ENCODE measurements at places on chromosomes 2 and 18.

- peaks cover 9% of the 10 kb centered on the region for H3K4me1 ChIP-seq
- no peaks in the 10 kb centered on the region for H3K36me3 ChIP-seq
- no peak overlapping the region for H3K4me3 ChIP-seq
These were observed 530.3 kb upstream of the MEX3C start for GRCh38 chr18:51727780-51728179.

GRCh38 chr2:54704688-54705605 is 18.5 kb upstream of the EML6 start:
- H3K27ac ChIP-seq: no peak overlapping the region
- no peak for DNase-seq
- H3K27me3 ChIP-seq: no peaks in the 10 kb centered on the region
- no peaks in the 10 kb centered on the region for H3K4me1 ChIP-seq
- H3K4me3 ChIP-seq: no peak overlapping the region

- H3K4me3 ChIP-seq: no peak overlapping the region
- no peaks in the 10 kb centered on the region for H3K36me3 ChIP-seq
- no peak for DNase-seq
- H3K27ac ChIP-seq: no peak overlapping the region
These were observed 9.6 kb downstream of the PCARE start for GRCh38 chr2:29064746-29065067.

DNA sequence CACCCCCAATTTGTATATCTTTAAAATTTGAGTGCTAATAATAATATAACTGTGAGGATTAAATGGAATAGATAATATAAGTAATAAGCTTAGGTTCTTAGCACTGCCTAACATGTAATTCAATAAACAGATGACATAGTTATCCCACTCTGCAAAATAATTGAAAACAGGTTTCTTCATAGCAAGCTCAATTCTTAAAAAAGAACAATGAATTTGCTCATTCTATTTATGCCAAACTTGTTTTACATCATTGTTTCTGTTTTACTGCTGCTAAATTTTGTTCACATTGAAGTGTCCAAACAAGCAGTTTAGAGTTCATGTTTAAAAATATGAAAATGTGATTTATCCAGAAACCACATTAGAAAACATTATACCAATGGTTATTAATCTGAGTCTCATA is 217.0 kb downstream of the MBD5 start:
- H3K4me3 ChIP-seq: no peak overlapping the region
- peaks cover 39% of the 10 kb centered on the region for H3K36me3 ChIP-seq
- no peak overlapping the region for H3K27ac ChIP-seq
- H3K4me1 ChIP-seq: no peaks in the 10 kb centered on the region
- DNase-seq: no peak
- no peaks in the 10 kb centered on the region for H3K27me3 ChIP-seq

- H3K4me3 ChIP-seq: no peak overlapping the region
- no peaks in the 10 kb centered on the region for H3K36me3 ChIP-seq
- H3K27me3 ChIP-seq: no peaks in the 10 kb centered on the region
- no peak for DNase-seq
- no peak overlapping the region for H3K27ac ChIP-seq
- H3K4me1 ChIP-seq: no peaks in the 10 kb centered on the region
These were observed 289.6 kb downstream of the PTPRM start for GRCh38 chr18:7856733-7857132.

GRCh38 chr2:232411901-232412629 is 5.4 kb downstream of the ALPG start:
- H3K36me3 ChIP-seq: no peaks in the 10 kb centered on the region
- no peak overlapping the region for H3K27ac ChIP-seq
- no peak for DNase-seq
- H3K27me3 ChIP-seq: peaks cover 57% of the 10 kb centered on the region
- no peak overlapping the region for H3K4me3 ChIP-seq
- no peaks in the 10 kb centered on the region for H3K4me1 ChIP-seq

- H3K36me3 ChIP-seq: no peaks in the 10 kb centered on the region
- H3K27ac ChIP-seq: no peak overlapping the region
- no peak for DNase-seq
- peaks cover 23% of the 10 kb centered on the region for H3K4me1 ChIP-seq
- no peak overlapping the region for H3K4me3 ChIP-seq
These were observed 73.1 kb downstream of the MAPK4 start for GRCh38 chr18:50632895-50633515.

- no peaks in the 10 kb centered on the region for H3K36me3 ChIP-seq
- no peaks in the 10 kb centered on the region for H3K4me1 ChIP-seq
- H3K27ac ChIP-seq: peak overlapping the region; percentile 61
- no peak for DNase-seq
- no peaks in the 10 kb centered on the region for H3K27me3 ChIP-seq
These were observed 5.4 kb downstream of the AGXT start for GRCh38 chr2:240873805-240874714.

GRCh38 chr18:49970319-49970718 is 157.0 kb upstream of the ACAA2 start:
- H3K36me3 ChIP-seq: peaks cover 11% of the 10 kb centered on the region
- peaks cover 27% of the 10 kb centered on the region for H3K4me1 ChIP-seq
- no peak for DNase-seq
- H3K4me3 ChIP-seq: no peak overlapping the region
- H3K27me3 ChIP-seq: no peaks in the 10 kb centered on the region
- H3K27ac ChIP-seq: no peak overlapping the region

DNA sequence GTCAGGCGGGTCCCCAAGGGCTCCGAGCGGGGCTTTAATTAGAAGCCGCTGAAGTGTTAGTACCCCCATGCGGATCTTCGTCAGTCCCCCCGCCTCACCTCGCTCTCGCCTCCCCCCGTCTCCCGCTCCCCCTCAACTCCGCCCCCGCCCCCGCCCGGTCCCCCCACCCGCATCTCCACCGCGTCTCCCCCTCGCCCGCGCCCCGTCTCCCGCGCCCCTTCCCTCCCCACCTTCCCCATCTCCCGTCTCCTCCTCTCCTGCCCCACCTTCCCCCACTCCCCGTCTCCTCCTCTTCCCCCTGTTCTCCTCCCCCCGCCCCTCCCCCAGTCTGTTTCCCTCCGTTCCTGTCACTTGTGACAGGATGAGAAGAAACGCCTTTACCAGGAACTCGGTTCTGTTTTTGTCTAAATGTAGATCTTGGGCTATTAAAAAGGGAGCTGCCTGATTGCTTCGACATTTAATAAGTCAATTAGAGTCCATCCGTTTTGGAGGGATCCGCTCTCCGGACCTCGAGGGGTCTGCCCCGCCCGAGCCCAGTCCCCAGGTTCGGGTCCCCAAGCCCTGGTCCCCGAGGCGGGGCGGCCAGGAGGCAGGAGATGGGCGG is 969 bp upstream of the ALKAL2 start:
- no peaks in the 10 kb centered on the region for H3K4me1 ChIP-seq
- H3K27me3 ChIP-seq: peaks cover 57% of the 10 kb centered on the region
- H3K36me3 ChIP-seq: peaks cover 6% of the 10 kb centered on the region
- no peak for DNase-seq

DNA sequence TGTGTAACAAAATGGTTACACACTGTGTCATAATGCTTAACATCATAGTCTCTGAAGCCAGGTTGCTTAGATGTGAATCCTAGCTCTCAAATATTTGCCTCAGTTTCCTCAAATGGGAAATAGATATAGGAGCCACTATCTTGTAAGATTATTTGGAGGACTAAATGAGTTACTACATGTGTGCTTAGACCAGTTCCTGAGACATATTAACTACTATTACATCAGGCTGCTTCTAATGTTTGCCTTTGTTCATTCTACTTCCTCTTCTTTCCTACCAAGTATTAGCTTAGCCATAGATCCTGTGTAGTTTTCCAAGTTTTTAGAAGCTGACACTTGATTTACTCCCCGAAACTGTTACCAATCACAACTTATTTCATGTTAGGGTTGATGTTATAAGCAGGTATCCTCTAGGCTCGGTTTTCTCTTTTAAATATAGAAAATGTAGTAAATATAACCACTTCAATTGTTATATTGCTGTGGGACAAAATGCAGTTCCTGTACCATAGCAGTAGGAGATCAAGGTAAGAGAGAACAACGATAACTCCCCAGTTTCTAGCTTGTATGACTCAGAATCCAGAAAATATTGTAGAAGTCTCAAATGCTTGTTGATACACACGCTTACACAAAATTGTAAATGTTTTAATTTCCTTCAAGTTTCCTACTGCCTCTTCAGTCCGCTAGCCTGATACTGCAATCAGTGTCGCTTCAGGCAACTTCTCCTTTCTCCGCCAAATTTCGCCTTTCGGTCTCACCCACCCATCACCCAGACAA is 751 bp upstream of the DNAJC10 start:
- no peak overlapping the region for H3K4me3 ChIP-seq
- DNase-seq: no peak
- H3K36me3 ChIP-seq: no peaks in the 10 kb centered on the region

- H3K27me3 ChIP-seq: peaks cover 86% of the 10 kb centered on the region
- DNase-seq: no peak
- H3K4me1 ChIP-seq: peaks cover 11% of the 10 kb centered on the region
- no peak overlapping the region for H3K27ac ChIP-seq
These were observed 166.9 kb downstream of the MSH2 start for GRCh38 chr2:47569658-47570475.

DNA sequence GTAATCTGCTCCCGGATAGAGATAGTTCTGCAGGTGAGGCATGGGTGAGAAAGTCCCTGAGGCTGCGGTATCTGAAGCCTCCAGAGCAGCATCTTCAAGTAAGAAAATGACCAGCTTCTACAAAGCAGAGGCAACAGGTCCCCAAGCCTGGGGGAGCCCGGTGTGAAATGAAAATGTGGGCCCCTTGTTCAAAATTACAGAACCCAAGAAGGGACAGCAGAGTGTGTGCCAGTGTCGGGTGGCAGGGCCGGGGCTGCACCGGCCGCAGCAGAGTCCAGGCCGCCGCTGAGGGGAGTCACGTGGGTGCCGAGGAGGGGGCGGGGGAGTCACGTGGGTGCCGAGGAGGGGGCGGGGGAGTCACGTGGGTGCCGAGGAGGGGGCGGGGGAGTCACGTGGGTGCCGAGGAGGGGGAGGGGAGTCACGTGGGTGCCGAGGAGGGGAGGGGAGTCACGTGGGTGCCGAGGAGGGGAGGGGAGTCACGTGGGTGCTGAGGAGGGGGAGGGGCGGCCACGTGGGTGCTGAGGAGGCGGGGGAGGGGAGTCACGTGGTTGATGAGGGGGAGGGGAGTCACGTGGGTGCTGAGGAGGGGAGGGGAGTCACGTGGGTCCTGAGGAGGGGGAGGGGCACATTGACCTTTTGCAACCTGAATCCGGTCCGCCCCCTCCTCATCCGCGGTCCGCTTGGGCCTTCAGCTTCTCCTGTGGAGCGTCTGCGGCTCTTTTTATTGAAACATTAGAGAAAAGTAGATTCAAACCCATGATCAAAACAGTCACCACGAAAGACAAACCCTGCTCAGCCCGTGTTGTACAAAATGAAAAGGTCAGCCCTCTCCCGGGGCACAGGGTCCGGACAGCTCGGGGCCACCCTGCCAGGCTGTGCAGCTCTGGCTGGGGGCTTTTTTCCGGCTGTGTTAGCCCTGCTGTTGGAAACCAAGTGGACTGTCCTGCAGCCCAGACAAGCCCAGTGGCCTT is 10.4 kb downstream of the COLEC11 start:
- H3K27ac ChIP-seq: no peak overlapping the region
- no peaks in the 10 kb centered on the region for H3K36me3 ChIP-seq
- no peaks in the 10 kb centered on the region for H3K4me1 ChIP-seq
- no peak for DNase-seq

GRCh38 chr2:197306696-197307040 is 3.9 kb downstream of the ANKRD44 start:
- H3K27ac ChIP-seq: no peak overlapping the region
- H3K4me3 ChIP-seq: no peak overlapping the region
- DNase-seq: no peak
- H3K4me1 ChIP-seq: peaks cover 24% of the 10 kb centered on the region
- no peaks in the 10 kb centered on the region for H3K36me3 ChIP-seq

GRCh38 chr2:50963734-50964133 is 68.2 kb downstream of the NRXN1 start:
- no peaks in the 10 kb centered on the region for H3K36me3 ChIP-seq
- H3K4me3 ChIP-seq: no peak overlapping the region
- no peaks in the 10 kb centered on the region for H3K4me1 ChIP-seq
- no peak for DNase-seq

DNA sequence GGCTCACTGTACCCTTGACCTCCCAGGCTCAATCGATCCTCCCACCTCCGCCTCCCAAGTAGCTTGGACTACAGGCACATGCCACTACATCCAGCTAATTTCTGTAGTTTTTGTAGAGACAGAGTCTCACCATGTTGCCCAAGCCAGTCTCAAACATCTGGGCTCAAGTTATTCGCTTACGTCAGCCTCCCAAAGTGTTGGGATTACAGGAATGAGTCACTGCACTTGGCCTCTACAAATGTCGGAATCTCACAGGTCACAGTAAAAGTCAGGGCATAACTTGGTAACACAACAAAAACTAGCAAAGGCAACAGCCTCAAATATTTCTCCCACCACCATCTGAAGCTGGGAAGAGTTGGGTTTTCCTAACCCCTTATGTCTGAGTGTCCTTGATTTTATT is 25.3 kb downstream of the SCG2 start:
- H3K4me1 ChIP-seq: peaks cover 8% of the 10 kb centered on the region
- H3K27me3 ChIP-seq: peaks cover 8% of the 10 kb centered on the region
- H3K36me3 ChIP-seq: no peaks in the 10 kb centered on the region
- no peak overlapping the region for H3K4me3 ChIP-seq
- H3K27ac ChIP-seq: no peak overlapping the region
- DNase-seq: no peak

- peaks cover 3% of the 10 kb centered on the region for H3K36me3 ChIP-seq
- DNase-seq: no peak
- H3K4me1 ChIP-seq: peaks cover 42% of the 10 kb centered on the region
- no peaks in the 10 kb centered on the region for H3K27me3 ChIP-seq
These were observed 19.7 kb upstream of the SFXN5 start for GRCh38 chr2:73091164-73091563.

GRCh38 chr2:15560140-15560987 is 770 bp downstream of the NBAS start:
- H3K27ac ChIP-seq: peak overlapping the region; percentile 90
- H3K36me3 ChIP-seq: peaks cover 3% of the 10 kb centered on the region
- peak overlapping the region; percentile 100 for H3K4me3 ChIP-seq
- no peak for DNase-seq
- H3K4me1 ChIP-seq: peaks cover 41% of the 10 kb centered on the region

DNA sequence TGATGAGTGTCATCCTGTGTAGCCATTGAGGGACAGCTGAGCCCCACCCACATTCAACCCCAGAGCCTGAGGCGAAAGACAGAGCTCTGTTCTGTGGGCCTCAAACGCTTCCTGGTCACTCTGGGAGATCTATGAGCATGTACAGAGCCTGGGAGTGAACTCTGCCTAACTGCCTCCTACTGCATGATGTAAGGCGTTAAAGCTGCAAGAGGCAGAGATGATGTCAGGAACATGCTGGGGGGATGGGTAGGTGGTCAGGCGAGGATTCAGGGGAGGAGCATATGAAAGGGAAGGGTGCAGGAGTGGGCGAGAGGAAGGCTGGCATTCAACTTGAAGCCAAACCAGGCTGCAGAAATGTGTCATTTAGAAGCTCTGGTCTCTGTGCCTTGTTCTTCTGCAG is 181.0 kb downstream of the TFCP2L1 start:
- DNase-seq: no peak
- H3K36me3 ChIP-seq: no peaks in the 10 kb centered on the region
- H3K27me3 ChIP-seq: peaks cover 28% of the 10 kb centered on the region
- peaks cover 7% of the 10 kb centered on the region for H3K4me1 ChIP-seq

DNA sequence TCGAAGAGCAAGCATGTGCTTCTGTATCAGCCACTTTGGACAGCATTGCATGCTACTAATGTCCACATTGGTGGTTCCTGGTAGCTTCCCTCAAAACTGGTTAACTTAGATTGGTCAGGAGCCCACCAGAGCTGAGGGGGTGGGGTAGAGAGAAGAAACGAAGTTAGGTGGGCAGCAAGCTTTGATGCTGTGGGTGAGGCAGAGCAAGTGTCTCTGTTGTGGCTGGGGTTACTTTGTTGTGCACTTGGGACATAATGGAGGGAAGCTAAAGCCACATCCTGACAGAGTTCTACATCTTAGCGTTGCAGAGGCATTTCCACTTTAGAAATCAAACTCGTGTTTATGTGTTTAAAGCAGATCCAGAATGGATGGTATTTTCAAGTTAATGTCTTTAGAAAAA is 82.7 kb downstream of the FAM168B start:
- no peaks in the 10 kb centered on the region for H3K36me3 ChIP-seq
- H3K4me1 ChIP-seq: peaks cover 6% of the 10 kb centered on the region
- H3K27ac ChIP-seq: no peak overlapping the region
- no peak overlapping the region for H3K4me3 ChIP-seq

All from type B pancreatic cell (in vitro differentiated cells).